Coronary artery (tissue), 2 donors: ENCODE measurements at places on chromosomes 5 and 9.
A peak's percentile ranks its signal among the peaks of the same experiment; 100 is the strongest.

DNA sequence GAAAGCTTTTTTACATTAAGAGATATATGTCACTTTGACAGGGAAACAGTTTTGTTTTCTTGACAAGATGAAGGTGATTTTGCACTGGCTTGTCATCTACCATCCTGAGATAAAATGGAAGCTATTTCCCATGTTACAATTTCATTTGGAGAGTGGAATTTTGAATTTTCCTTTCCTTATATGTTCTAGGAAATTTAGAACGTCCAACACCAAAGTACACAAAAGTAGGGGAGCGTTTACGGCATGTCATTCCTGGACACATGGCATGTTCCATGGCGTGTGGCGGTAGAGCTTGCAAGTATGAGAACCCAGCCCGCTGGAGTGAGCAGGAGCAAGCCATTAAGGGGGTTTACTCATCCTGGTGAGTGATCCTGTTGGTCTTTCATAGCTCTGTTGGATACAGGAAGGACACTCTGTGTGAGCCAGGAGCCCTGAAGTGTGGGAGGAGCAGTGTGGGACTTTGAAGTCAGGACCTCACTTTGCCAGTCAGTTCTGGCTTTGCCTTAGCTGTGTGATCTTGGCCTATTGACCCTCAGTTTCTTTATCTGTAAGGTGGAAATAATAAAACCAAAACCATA lies 887 bp downstream of the PTPDC1 start:
- no peak for DNase-seq

- no peak for DNase-seq
Measured at GRCh38 chr5:6201631-6202030, 176.7 kb downstream of the MED10 start.

DNA sequence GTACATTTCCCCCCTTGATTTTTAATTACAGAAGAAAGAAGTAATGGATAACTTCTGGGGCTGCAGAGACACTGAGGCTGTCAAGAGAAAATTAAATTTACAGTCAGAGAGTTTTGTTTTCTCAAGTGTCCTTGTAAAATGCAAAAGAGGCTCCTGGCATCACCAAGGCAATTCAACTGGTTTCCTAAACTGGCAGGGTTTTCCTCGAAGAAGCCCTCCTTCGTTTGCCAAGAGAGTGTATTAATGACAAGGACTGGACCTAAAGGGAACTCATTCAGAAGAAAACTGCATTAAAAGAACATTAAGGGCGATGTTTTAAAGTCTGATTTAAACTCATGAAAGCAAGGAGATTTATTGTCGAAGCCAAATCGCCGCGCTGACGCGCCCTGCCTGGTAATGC lies 476.9 kb downstream of the ZSWIM6 start:
- DNase-seq: no peak

- DNase-seq: no peak
Measured at GRCh38 chr9:69090140-69090750, 54.7 kb downstream of the FXN start.

- no peak for DNase-seq
Measured at GRCh38 chr5:168301593-168302390, 10.3 kb downstream of the WWC1 start.

GRCh38 chr5:140261403-140262171 lies 41.3 kb downstream of the PFDN1 start:
- DNase-seq: peak; percentile 83

DNA sequence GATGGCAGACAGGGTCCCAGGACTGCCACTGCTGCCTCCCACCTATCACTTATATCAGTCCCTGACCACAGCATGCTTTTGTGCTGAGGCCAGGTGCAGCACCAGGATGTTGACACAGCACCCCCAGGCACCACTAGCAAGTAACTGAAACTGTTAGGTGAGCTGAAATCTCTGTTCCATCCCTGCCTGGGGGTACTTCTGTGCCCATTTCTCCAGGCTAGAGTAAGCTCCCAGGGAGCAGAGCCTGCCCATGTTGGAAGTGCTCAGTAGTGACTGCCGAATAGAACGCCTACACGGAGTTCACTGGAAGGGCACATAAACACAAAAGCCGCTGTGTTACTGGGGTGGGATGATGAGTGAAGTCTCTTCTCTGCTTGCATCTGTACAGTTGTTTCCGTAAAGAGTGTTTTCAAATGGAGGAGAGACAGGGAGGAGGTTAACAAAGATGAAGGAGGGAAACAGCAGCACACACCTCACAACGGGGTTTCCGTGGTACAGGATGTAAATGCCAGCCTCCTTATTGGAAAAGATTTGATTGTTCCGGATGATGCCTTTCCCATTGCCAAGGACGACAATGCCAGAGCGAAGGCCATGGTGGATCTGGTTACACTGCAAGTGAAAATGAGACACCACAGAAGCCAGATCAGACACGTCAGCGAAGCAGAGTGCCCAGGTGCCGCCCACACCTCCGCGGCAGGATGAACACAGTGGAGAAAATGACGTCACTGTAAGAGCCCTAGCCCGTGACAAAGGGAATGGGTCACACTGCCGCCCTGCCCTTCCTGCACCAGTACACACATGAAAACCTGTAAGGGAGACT lies 43.1 kb downstream of the POLR1E start:
- no peak for DNase-seq

DNA sequence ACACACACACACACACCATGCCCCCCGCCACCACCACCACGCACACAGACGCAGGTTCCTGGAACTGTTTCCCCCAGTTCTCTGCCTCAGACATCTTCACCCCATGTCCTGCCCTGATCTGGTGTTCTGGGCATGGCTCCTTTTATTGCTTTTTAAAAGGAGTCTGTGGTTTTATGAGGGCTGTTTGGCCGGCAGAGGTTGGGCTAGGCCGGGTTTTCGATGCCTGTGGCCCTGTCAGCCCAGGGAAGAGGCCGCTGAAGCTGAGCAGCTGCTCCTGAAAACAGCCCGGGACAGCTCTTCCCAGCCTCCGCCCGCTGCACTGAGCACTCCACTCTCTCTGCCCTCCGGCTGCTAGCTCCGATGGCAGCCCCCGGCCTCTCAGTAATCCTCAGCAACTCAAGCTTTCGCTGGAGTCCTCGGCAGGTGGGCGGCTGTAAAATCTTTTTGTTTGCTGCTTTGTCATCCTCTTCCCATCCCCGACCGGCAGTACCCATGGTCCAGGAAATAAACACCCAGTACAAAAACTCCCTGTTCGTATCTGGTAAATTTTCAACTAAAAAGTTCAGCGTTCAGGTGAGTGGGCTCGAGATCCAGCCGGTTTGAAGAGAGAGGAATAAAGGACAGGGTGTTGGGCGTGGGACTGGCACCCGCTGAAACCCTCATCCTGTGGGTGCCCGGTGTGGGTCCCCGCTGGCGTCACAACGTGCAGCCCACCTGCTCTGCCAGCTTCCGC lies 103.0 kb upstream of the ERCC6L2 start:
- DNase-seq: no peak

DNA sequence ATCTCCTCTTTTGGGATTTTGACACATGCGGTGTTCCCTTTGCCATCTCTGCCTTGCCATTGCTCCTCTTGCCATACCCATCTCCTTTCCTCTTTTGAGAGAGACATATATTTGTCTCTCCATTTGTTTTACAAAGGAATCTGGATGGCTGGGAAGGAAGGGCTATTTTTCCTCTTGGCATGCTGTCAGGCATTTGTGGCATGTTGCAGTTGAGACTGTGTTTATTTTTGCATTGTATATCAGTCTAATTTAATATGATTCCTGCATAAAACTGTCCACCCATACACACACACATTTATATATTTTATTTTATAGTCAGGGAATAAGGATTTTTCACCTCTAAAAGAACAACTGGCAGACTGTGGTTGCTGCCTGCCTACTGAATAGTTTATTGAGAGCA lies 1105.8 kb upstream of the SEMA6A start:
- no peak for DNase-seq

- DNase-seq: no peak
Measured at GRCh38 chr9:35272989-35273388, 111.2 kb downstream of the UNC13B start.

GRCh38 chr5:158725297-158725851 lies 374.3 kb downstream of the EBF1 start:
- no peak for DNase-seq

DNA sequence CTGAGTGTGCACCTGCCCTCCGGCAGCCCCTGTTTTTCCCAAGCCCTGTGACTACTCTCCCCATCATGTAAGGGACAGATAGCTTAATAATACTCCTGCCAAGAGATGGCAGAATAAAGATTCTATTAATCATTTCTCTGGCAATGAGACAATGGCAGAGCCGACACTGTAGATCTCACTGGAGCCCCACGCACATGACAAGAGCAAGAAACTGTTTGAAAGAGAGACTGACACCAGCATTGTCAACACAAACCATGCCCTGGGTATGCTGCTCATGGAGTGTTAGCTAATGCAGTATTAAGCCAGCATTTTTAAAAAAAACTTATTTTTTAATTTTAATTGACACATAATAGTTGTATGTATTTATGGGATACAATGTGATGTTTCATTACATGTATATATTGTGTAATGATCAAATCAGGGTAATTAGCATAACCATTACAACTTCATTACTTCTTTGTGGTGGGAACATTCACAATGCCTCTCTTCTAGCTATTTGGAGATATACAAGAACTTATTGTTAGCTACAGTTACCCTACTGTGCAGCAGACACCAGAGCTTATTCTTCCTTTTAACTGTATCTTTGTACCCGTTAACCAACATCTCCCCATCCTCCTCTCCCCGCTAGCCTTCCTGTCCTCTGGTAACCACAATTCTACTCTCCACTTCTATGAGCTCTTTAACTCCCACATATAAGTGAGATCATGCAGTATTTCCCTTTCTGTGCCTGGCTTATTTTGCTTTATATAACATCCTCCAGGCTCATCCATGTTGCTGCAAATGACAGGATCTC lies 31.5 kb upstream of the SEMA4D start:
- DNase-seq: no peak

GRCh38 chr5:176535664-176536131 lies 1.5 kb downstream of the RNF44 start:
- DNase-seq: no peak

DNA sequence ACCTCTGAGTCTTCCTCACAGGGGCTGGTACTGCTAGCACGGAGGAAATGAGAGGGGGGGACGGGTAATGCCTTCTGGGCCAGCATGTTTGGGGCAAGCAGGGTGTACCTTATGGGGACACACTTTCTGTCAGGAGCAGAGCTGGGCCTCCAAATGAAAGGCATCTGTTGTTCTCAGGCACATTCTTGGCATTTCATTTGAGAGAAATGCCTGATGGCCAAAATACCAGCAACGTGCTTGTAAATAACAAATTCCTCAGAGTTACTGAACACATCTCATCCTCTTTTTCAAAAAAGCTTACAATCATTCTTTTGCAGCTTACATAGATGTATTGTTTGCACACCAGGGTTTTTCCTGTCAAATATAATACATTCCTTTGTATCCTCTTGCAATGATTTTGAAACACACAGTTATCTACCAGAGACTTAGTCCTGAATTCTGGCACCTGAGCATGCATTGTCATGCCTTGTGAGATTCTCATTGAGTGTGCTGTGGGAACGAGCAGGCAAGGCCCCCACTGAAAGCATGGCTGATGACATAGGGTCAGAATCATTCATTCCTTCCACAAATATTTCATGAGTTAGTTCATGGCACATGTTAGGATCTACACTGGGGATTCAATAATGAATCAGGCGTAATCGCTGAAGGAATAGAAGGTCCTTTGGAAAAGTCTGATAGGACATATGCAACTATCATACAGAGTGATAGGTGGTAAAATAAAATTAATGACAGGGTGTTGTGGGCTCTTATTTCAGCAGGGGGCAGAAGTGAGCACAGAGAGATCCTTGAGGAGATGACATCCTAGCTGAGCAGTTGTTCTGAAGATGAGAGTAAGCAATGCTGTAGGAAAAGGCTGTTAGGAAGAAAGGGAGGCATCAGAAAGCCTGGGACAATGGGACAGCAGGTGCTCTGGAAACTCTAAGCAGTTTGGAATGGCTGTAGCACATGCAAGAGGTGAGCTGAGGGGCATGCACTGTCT lies 260.9 kb upstream of the TUT7 start:
- no peak for DNase-seq

DNA sequence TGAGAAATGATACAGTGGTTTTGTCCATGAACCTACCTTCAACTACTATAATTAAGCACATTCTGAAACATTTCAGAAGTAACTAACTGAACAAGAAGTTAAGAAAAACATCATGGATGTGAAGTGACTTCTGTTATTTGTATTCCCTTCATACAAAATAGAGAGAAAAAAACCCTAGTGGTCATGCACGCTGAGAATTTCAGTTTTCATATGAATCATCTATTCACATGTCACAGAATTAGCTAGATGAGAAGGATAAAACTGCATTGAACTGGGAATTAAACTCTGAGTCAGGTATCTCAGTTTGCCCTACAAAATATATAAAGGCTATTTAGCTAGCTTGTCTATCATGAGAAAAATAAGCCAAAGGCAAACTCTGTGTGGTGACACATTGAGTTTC lies 451.8 kb upstream of the FTMT start:
- DNase-seq: no peak

DNA sequence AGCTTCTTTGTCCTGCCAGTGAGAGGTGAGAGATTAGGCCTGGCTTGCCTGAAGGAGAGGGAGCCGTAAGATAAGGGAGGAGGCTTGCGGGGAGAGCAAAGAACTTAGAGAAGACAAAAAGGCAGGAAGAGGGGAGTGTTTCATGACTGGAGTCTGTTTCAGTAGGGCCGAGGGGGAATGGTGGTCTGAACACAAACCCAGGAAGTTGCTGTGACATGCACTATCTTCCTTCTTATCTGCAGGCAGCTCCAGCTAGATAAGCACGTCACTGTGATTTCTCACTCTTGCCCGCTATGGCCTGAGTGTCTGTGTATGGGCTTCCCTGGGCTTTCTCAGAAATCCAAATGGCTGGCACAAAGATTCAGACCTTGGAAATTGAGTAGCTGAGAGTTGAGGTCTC lies 307.5 kb upstream of the CLINT1 start:
- DNase-seq: no peak

GRCh38 chr9:132171702-132172101 lies 9.8 kb downstream of the NTNG2 start:
- no peak for DNase-seq
